ENCODE measurements at places on chromosomes 12 and 14. TPM values are rescaled to one million over a fixed set of nuclear protein-coding genes. Genes with fewer than 3 reads are reported as not detected.
A peak's percentile ranks its signal among the peaks of the same experiment; 100 is the strongest.

DNA sequence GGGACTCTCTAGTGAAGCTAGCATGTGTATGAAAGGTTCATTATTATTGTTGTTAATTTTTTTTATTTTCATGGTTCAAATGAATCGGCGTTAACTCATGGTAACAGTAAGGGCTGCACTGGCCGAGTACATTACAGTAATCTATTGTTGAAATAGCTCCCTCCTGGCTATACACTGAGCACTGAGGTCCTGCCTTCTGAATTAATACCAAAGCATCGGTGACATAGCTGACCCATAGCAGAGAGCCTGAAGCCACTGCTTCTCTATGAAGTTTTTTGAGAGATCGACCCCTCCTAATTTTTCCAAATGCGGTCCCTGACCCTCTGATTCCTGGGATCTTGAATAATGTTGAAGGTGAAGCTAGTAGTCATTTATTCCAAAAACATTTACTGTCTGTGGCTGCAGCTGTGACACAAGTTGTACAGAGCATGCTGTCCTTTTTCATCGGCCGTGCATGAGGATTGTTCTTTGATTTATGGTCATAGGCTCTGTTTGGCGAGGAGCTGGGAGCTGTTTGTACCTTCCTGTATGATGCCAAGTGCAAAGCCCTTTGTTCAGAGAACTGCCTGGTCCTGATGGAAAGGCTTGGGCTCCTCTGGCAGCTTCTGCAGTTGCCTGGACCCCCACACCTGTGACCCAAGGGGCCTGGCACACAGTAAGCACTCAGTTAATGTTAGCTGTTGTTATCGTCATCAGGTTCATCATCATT lies 486.5 kb downstream of the EGLN3 start:
- no peak overlapping the region for H3K4me3 ChIP-seq
- no peaks in the 10 kb centered on the region for H3K27me3 ChIP-seq
- H3K4me1 ChIP-seq: no peaks in the 10 kb centered on the region
- H3K36me3 ChIP-seq: no peaks in the 10 kb centered on the region
- DNase-seq: no peak

The BCL2L14 gene
- polyA plus RNA-seq: 0.41 TPM

DNA sequence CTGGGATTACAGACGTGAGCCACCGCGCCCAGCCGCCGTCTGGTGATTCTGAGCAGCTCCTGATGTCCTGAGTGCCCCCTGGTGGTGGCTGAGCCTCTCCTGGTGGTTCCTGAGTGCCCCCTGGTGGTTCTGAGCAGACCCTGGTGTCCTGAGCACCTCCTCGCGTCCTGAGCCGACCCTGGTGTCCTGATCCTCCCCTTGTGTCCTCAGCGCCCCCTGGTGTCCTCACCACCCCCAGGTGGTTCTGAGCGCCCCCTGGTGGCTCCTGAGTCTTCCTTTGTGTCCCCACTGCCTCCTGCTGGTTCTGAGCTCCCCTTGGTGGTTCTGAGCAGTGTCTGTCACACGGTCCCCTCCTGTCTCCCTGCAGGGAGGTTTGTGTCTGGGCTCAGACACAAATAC lies 1304.9 kb downstream of the TMEM121 start:
- H3K27ac ChIP-seq: no peak overlapping the region
- H3K4me1 ChIP-seq: no peaks in the 10 kb centered on the region
- H3K4me3 ChIP-seq: no peak overlapping the region
- no peaks in the 10 kb centered on the region for H3K36me3 ChIP-seq
- no peaks in the 10 kb centered on the region for H3K27me3 ChIP-seq
- peak; percentile 38 for DNase-seq

GRCh38 chr12:7433276-7433822 lies 10.6 kb downstream of the CD163L1 start:
- H3K27me3 ChIP-seq: no peaks in the 10 kb centered on the region
- H3K36me3 ChIP-seq: no peaks in the 10 kb centered on the region
- no peak overlapping the region for H3K4me3 ChIP-seq
- no peak overlapping the region for H3K27ac ChIP-seq

DNA sequence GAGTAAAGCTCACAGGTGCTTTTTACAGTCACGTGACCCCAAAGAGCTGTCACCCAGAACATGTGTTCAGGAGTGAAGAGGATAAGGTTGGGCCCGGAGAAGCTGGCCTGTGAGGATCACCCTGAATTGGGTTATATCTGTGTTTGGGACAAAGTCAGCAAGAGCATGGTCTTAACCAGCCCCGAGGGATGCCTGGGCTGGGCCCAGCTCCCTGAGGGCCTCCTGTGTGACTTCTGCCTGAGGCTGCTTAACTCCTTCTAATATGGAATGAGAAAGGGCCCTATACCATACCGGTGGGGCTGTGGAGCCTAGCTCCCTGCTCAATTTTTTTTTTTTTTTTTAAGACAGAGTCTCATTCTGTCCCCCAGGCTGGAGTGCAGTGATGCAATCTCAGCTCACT lies 2.5 kb downstream of the CDCA4 start:
- no peak for DNase-seq
- H3K27ac ChIP-seq: no peak overlapping the region
- H3K4me3 ChIP-seq: no peak overlapping the region
- H3K27me3 ChIP-seq: no peaks in the 10 kb centered on the region
- no peaks in the 10 kb centered on the region for H3K36me3 ChIP-seq

DNA sequence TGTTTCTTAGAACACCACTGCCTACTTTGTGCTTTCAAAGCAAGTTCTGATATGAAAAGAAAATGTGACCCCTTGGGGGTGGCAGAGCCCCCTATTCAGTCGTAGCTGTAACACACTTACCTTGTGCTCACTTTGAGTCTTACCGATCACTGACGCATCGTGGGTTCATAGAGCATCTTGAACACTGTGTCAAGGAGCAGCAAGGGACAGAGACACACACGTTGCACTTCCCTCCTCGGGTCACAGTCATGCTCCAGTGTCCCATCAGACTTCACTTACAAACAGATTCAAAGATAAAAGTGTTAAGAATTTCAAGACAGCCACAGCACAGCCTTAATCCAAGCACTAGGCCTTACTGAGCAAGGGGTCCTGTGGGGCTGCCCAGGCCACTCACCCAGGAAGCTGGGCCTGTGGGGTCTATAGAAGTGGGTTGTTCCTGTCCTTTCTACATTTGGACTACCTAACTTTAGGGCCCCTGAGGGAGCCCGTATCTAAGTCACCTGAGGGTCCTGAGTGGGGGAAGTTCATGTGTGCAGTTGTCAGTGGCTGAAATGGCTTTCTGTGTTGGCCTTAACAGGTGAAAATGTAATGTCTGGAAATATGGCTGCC lies 75.4 kb upstream of the BDKRB2 start:
- no peak for DNase-seq
- no peak overlapping the region for H3K27ac ChIP-seq
- H3K4me3 ChIP-seq: no peak overlapping the region
- H3K27me3 ChIP-seq: no peaks in the 10 kb centered on the region
- no peaks in the 10 kb centered on the region for H3K36me3 ChIP-seq

The MUCL1 gene
- not detected for polyA plus RNA-seq

The ATP23 gene
- 16.6 TPM for polyA plus RNA-seq

The PPP1R3E gene
- 1.3 TPM for polyA plus RNA-seq

The CELA1 gene
- polyA plus RNA-seq: 3.7 TPM

The TAS2R19 gene
- polyA plus RNA-seq: not detected

The TAMALIN gene
- 1.2 TPM for polyA plus RNA-seq

The CD27 gene
- polyA plus RNA-seq: 402 TPM

GRCh38 chr12:6041891-6042290 lies 82.6 kb downstream of the VWF start:
- H3K4me3 ChIP-seq: no peak overlapping the region
- no peak for DNase-seq
- no peaks in the 10 kb centered on the region for H3K36me3 ChIP-seq
- H3K27ac ChIP-seq: no peak overlapping the region

DNA sequence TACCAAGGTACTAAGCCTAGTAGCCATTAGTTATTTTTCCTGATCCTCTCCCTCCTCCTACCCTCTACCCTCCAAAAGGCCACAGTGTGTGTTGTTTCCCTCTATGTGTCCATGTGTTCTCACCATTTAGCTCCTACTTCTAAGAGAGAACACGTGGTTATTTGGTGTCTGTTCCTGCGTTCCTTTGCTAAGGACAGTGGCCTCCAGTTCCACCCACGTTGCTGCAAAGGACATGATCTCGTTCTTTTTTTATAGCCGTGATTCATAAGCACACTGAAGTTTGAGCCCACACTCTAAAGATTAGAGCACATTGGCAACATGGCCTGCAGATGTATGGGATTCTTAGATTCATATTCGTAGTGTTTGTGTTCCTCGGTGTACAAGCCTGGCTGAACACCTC lies 8.1 kb upstream of the STX2 start:
- no peak overlapping the region for H3K27ac ChIP-seq
- H3K36me3 ChIP-seq: no peaks in the 10 kb centered on the region
- H3K4me3 ChIP-seq: no peak overlapping the region
- H3K4me1 ChIP-seq: no peaks in the 10 kb centered on the region
- no peak for DNase-seq
- H3K27me3 ChIP-seq: no peaks in the 10 kb centered on the region

The ANKRD33 gene
- polyA plus RNA-seq: not detected

The AQP2 gene
- not detected for polyA plus RNA-seq

DNA sequence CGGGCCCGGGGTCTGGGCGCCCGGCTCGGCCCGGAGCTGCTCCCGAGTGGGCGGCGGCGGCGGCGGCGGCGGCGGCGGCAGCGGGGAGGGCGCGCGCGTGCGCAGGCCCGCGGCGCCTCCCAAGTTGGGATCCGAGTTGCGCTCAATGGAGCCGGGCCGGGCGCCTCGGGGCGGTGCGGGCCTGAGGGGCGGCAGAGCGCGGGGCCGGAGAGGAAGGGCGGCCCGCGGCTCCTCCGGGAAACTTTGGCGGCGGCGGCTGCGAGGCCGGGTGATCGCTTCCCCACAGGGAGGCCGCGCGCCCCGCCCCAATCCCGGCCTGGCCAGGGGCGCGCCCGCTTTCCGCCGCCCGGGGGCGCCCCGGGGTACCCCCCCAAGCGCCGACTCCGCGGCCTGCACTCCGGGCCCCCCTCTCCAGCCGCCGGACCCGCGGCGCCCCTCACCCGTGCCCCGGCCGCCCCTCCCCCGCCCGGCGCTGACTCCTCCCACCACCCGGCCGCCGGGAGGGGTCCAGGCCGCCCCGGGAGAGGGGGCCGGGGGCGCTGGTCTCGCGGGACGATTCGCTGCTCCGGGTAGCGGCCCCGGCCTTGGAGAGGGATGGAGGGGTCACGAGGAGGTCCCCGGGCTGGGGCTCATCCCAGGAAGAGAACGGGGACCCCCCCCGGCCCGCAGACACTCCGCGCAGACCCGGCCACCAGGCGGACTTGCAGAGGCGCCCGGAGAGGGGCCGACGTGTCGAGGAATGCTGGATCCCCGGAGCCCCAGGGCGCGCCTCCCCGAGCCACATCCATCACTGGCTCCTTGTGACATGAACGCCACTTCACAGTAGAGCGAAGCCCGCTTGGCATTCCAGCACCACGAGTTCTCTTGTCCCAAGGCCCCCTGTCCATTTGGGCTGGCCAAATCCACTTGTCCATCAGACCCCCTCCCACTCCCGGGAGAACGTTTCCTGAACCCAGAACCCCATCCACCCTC lies at the start of gene RILPL1:
Gene RILPL1 (minus strand): TSS at position 48 of the 972 bp plus-strand sequence. CDS start 237 bp downstream, outside the sequence.
- no peaks in the 10 kb centered on the region for H3K36me3 ChIP-seq
- peaks cover 20% of the 10 kb centered on the region for H3K4me1 ChIP-seq
- no peaks in the 10 kb centered on the region for H3K27me3 ChIP-seq
- peak; percentile 41 for DNase-seq
- peak within 1 kb of the TSS; percentile 11 for H3K27ac ChIP-seq
- H3K4me3 ChIP-seq: peak within 1 kb of the TSS; percentile 51

- DNase-seq: no peak
- H3K4me1 ChIP-seq: no peaks in the 10 kb centered on the region
- H3K27ac ChIP-seq: no peak overlapping the region
- H3K27me3 ChIP-seq: no peaks in the 10 kb centered on the region
Measured at GRCh38 chr14:22614240-22614799, 16.2 kb downstream of the ABHD4 start.

- DNase-seq: no peak
- H3K4me3 ChIP-seq: no peak overlapping the region
- no peak overlapping the region for H3K27ac ChIP-seq
Measured at GRCh38 chr12:68959143-68959858, 26.3 kb upstream of the CPM start.

- no peak overlapping the region for H3K4me3 ChIP-seq
- no peak for DNase-seq
- H3K4me1 ChIP-seq: no peaks in the 10 kb centered on the region
- no peak overlapping the region for H3K27ac ChIP-seq
- H3K36me3 ChIP-seq: no peaks in the 10 kb centered on the region
- H3K27me3 ChIP-seq: no peaks in the 10 kb centered on the region
Measured at GRCh38 chr14:60035177-60035576, 56.5 kb upstream of the PCNX4 start.

The IFT43 gene
- polyA plus RNA-seq: 30.7 TPM

DNA sequence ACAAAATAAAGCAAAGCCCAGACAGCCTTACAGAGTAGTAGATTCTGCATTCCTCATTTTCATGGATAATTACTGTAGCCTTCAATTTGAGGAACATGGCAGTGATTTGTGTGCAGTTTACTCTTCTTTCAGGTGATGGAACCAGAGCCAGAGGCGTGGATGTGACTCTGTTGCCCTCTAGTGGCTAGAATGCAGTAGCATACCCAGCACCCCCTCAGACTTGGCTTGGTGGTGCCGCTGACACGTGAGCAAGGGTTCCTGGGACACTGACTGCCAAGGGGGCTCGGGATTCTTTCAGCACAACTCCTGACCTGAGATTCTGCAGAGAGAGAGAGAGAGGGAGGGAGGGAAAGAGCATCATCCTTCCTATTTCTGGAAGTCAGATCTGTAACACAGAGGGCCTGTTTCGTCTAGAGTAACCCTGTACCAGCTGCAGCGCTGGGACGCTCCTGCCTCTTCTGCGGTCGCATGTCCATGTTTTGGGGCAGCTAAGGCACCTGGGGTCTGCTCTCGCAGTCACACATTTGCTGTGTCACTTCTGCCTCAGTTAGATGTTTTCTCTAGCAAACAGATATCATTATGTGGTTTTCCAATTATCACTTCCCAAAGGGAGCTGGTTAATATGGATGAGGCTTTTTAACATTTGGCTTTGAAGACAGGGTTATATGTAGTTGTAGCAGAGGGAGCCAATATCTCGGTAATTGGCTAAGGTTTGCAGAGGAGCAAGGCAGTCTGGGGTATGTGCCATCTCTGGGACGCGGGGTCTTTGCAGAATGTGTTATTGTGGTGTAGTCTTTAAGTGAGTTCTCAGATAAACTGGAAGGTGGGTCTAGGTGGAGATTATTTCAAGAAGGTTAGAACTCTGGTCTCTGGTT lies 428.1 kb downstream of the NRXN3 start:
- H3K4me3 ChIP-seq: no peak overlapping the region
- H3K27ac ChIP-seq: no peak overlapping the region
- no peaks in the 10 kb centered on the region for H3K36me3 ChIP-seq
- DNase-seq: peak; percentile 12

- no peaks in the 10 kb centered on the region for H3K36me3 ChIP-seq
- H3K4me3 ChIP-seq: no peak overlapping the region
- H3K27ac ChIP-seq: no peak overlapping the region
Measured at GRCh38 chr14:72625689-72626088, 268.2 kb downstream of the DPF3 start.

GRCh38 chr12:18429366-18429765 lies 168.0 kb downstream of the PIK3C2G start:
- no peaks in the 10 kb centered on the region for H3K27me3 ChIP-seq
- H3K4me3 ChIP-seq: no peak overlapping the region
- H3K4me1 ChIP-seq: no peaks in the 10 kb centered on the region
- no peak overlapping the region for H3K27ac ChIP-seq
- DNase-seq: no peak

- no peak for DNase-seq
- H3K27me3 ChIP-seq: no peaks in the 10 kb centered on the region
- no peaks in the 10 kb centered on the region for H3K36me3 ChIP-seq
Measured at GRCh38 chr12:91316161-91316906, 133.7 kb upstream of the DCN start.

The PTGER2 gene
- polyA plus RNA-seq: 259 TPM

- H3K27me3 ChIP-seq: no peaks in the 10 kb centered on the region
- no peaks in the 10 kb centered on the region for H3K4me1 ChIP-seq
- no peaks in the 10 kb centered on the region for H3K36me3 ChIP-seq
Measured at GRCh38 chr12:88388566-88389540, 191.4 kb downstream of the KITLG start.

The TBC1D30 gene
- not detected for polyA plus RNA-seq

Measured in CD4-positive, alpha-beta memory T cell (primary cell).